Osteoblast (primary cell): ENCODE measurements at places on chromosomes 4 and X. TPM values are rescaled to one million over a fixed set of nuclear protein-coding genes. Genes with fewer than 3 reads are reported as not detected.

Gene RBM47
- 1.8 and 2.2 TPM in 2 replicates for total RNA-seq

Gene PNMA6A
- 1.1 and 1.2 TPM in 2 replicates for total RNA-seq

Gene TACR3
- total RNA-seq, result not detected in 2 replicates

Gene SOD3
- total RNA-seq, result 2.1 and 4.3 TPM in 2 replicates

Gene PAGE4
- not detected in 2 replicates for total RNA-seq

Gene C4orf36
- total RNA-seq, result 0.72 and 0.88 TPM in 2 replicates

Gene CPZ
- total RNA-seq, result 21.2 and 44.5 TPM in 2 replicates

DNA sequence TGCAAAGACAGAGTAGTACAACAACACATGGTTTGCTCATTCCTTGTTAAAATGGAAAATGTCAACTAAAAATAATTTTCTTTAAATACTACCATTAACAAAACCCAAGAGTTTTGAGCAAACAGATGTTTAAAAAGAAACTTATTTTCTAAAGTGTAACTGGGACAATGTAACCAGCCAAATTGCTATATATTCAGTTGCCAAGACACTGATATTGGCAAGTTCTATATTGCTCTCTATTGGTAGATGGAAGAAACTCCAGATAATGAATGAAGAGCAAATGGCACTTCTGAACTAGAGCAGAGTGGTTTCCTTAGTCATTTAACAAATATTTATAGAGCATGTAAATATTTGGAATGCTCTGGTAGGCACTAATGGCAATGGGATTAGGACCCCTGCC lies 966.2 kb downstream of the RPA4 start:
- H3K27ac ChIP-seq, result no peak overlapping the region
- H3K27me3 ChIP-seq, result no peaks in the 10 kb centered on the region
- H3K4me3 ChIP-seq, result no peak overlapping the region
- H3K36me3 ChIP-seq, result no peaks in the 10 kb centered on the region
- DNase-seq, result no peak
- no peaks in the 10 kb centered on the region for H3K4me1 ChIP-seq

DNA sequence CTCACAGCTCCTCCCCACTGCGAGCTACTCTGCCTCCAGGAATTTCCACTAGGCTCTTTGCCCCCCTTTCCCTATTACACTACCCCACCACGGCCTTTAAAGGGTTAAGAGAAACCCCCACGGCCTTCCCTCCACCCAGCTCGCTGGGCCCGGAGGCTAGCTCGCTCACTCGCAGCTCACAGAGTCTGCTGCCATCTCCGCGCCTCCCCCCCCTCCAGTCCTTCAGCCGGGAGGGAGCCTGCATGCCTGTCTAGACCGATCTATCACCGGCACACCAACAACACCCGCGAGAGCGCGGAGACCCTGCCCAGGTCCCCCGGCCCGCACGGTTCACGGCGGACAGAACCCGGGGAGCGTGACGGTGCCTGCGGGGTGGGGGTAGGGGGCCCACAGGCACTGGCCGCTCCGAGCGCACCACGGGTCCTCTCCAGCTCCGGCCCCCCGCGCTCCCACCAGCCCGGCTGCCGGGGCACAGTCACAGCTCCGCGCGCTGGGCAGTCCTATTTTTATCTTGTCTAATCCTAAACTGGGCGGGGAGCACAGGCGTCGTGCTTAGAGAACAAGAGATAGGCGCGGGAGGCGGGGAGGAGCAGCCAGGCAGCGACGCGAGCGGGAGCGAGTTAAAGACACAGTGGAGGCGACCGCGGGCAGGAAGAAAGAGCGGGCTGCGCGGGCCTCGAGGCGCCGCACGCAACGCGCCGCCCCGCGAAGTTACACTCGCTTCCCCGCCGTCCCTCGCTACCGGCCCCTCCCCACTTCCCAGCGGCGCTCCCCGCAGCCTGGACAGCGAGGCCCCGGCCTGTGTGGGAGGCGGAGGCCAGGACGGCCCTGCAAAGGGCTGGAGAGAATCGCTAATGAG lies 3.5 kb downstream of the BCOR start:
- H3K36me3 ChIP-seq, result no peaks in the 10 kb centered on the region
- H3K27ac ChIP-seq, result peak overlapping the region; percentile 66
- peaks cover 23% of the 10 kb centered on the region for H3K27me3 ChIP-seq
- peak overlapping the region; percentile 73 for H3K4me3 ChIP-seq
- peak; percentile 91 for DNase-seq
- H3K4me1 ChIP-seq, result no peaks in the 10 kb centered on the region

GRCh38 chrX:10071451-10072144 lies 85.2 kb upstream of the CLCN4 start:
- peaks cover 21% of the 10 kb centered on the region for H3K36me3 ChIP-seq
- no peaks in the 10 kb centered on the region for H3K27me3 ChIP-seq
- H3K4me1 ChIP-seq, result no peaks in the 10 kb centered on the region
- H3K4me3 ChIP-seq, result no peak overlapping the region
- no peak for DNase-seq

- DNase-seq, result no peak
- H3K4me1 ChIP-seq, result no peaks in the 10 kb centered on the region
- no peaks in the 10 kb centered on the region for H3K27me3 ChIP-seq
- H3K36me3 ChIP-seq, result no peaks in the 10 kb centered on the region
- H3K27ac ChIP-seq, result no peak overlapping the region
- no peak overlapping the region for H3K4me3 ChIP-seq
Measured at GRCh38 chr4:32429151-32429550, 1709.0 kb downstream of the PCDH7 start.

GRCh38 chr4:7197910-7198309 lies 5.6 kb downstream of the SORCS2 start:
- H3K4me3 ChIP-seq, result no peak overlapping the region
- peaks cover 24% of the 10 kb centered on the region for H3K27me3 ChIP-seq
- DNase-seq, result peak; percentile 32
- no peak overlapping the region for H3K27ac ChIP-seq
- no peaks in the 10 kb centered on the region for H3K36me3 ChIP-seq
- H3K4me1 ChIP-seq, result peaks cover 30% of the 10 kb centered on the region

GRCh38 chrX:105307762-105308161 lies 87.3 kb upstream of the TEX13A start:
- no peak overlapping the region for H3K4me3 ChIP-seq
- no peaks in the 10 kb centered on the region for H3K27me3 ChIP-seq
- H3K4me1 ChIP-seq, result peaks cover 3% of the 10 kb centered on the region
- no peak overlapping the region for H3K27ac ChIP-seq

DNA sequence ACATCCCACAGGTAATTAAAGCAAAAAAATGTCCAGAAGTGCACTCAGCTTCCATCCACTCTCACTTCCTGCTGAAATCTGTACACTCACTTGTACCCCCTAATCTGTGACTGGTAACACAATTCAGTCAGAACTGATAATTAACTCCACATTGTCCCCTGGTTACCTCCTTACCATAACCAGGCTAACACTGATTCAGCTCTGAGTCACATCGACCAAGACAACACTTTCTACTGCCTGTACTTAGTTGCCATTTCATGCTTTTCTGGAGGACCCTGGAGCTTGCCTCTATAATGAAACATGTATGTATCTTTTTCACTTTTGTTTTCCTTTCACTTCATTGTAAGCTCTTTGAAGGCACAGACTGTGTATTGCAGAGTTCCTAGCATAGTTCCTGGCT lies 130.9 kb upstream of the GABRG1 start:
- no peaks in the 10 kb centered on the region for H3K36me3 ChIP-seq
- no peaks in the 10 kb centered on the region for H3K4me1 ChIP-seq
- no peak overlapping the region for H3K27ac ChIP-seq
